ENCODE measurements at places on chromosomes 12 and 14. TPM values are rescaled to one million over a fixed set of nuclear protein-coding genes. Genes with fewer than 3 reads are reported as not detected.

The PZP gene
- total RNA-seq = 1.5 TPM

The C14orf39 gene
- total RNA-seq = under 0.01 TPM

The SOX5 gene
- 0.28 TPM for total RNA-seq

The GZMB gene
- total RNA-seq = not detected

The PLEK2 gene
- 13.1 TPM for total RNA-seq

The PTCSC3 gene
- total RNA-seq = not detected

The SLC24A4 gene
- under 0.01 TPM for total RNA-seq

The MYL2 gene
- not detected for total RNA-seq

The IGFBP6 gene
- total RNA-seq = 16.0 TPM

The TCL1B gene
- not detected for total RNA-seq

The GALNT8 gene
- 0.63 TPM for total RNA-seq

The ENDOU gene
- total RNA-seq = not detected

The CDK2 gene
- total RNA-seq = 16.0 TPM

The NTN4 gene
- total RNA-seq = 92.9 TPM

The DNAJC22 gene
- 2.0 TPM for total RNA-seq

The CS gene
- total RNA-seq = 115 TPM

The NGB gene
- total RNA-seq = not detected

The TMEM229B gene
- total RNA-seq = 0.19 TPM

The PYM1 gene
- 28.1 TPM for total RNA-seq

The FBRSL1 gene
- total RNA-seq = 4.9 TPM

Data from endothelial cell of coronary artery (primary cell).